ENCODE measurements at places on chromosomes 5 and 9.

GRCh38 chr5:38642189-38642911 is 85.9 kb upstream of the LIFR start:
- DNase-seq, result no peak

DNA sequence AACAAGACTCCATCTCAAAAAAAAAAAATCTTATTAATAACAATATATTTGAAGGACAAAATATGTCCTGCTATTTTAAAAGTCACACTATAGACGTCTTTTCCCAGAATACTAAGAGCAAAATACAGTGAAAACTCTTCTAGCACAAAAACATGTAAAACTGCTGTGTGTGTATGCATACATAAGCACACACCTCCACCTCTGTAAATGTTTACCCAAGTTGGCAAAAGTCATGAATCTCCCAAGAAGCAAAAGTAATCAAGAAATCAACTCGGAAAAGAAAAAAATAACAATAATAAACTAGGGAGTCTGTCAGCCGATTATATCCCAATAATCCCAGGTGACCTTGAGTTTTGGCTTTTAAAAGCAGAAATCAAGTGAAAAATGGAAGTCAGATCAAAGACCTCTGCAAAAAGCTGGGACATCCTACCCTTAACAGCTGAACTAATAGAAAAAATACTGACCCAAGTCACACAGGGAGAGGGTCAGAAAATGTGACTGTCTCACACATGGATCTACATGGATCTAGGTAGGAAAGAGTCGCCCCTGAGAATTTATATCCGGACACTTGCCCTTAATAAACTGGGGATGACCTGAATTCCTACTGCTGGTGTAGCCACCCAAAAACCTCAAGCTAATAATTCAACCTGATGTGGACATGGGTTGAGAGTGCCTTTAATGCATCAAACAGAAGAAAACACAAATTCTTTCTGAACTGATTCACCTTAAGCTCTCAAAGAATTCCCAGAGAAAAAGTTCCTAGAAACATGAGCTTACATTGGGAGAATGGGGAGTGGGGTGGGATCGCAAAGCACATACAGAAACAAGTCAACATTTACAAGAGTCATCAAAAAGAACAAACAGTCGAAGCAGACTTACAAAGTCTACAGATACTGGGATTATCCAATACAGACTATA is 29.9 kb downstream of the LPAR1 start:
- no peak for DNase-seq

GRCh38 chr5:144391044-144391443 is 220.4 kb downstream of the KCTD16 start:
- no peak for DNase-seq

DNA sequence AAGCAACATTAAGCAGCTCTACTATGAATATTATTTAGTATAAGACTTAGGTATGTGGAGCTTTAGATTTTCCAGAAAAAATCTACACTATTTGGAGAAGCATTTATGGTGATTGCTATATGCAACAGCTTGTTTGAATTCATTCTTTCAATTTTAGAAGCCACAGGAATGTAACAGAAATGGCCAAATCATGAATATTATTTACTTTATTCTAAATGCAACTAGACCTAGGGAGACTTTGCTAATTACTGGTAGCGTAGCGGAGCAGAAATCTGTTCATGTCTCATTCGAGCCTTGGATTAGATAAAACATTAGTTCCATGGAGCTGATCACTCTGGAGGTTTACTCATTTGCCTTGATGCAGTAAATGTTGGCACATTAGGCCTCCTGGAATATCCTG is 290.2 kb downstream of the ZNF608 start:
- no peak for DNase-seq

GRCh38 chr9:33476503-33476902 is 2.8 kb upstream of the NOL6 start:
- no peak for DNase-seq

DNA sequence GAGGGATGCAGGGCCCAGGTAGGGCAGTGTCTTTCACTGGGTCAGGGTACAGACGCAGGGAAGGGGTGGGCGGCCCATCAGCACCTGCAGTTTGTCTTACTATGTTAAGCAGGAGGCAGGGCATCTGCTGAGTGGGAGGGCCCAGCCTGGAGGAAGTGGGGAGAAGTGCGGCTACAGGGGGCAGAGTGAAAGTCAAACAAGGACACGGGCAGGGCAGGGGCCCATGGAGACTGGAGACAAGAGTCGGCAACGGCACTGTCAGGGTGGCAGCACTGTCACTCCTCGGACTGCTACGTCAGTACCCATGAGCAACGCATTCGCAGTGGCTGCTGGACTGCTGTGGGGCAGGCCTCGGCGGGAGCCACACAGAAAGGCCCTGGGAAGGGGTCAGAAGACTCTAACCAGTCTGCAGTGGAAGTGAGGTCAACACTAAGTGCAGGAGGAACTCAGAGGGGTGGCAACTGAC is 19.7 kb downstream of the CAMSAP1 start:
- DNase-seq, result peak; percentile 81

GRCh38 chr5:102271759-102272158 is 24.3 kb downstream of the SLCO4C1 start:
- DNase-seq, result no peak

- DNase-seq, result no peak
These were observed 46.1 kb upstream of the IL7R start for GRCh38 chr5:35810601-35811000.

DNA sequence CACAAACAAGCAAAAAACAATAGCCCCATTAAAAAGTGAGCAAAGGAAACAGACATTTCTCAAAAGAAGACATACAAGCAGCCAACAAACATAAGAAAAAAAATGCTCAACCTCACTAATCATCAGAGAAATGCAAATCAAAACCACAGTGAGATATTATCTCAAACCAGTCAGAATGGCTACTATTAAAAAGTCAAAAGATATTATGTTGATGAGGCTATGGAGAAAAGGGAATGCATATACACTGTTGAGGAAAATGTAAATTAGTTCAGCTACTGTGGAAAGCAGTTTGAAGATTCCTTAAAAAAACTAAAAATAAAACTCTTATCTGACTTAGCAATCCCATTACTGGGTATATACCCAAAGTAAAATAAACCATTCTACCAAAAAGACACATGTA is 28.7 kb upstream of the BARX1 start:
- DNase-seq, result no peak

DNA sequence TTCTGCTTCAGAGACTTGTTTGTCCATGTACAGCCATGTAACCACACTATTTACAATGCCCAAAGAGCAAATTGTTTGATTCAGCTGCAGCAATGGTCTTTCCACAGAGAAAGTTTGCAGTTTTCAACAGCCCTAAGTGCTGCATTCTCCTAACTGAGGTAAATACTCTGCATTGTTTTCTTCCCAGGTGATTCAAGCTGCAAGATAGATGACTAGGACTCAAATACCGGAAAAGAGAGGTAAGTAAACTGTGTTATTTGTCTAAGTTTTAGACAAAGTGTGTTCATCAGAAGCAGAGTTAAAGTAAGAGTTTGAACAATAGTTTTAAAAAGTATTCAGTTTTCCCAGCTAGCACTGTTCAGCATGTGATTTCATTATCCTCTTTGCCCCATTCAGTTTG is 1046.7 kb upstream of the C9orf72 start:
- DNase-seq, result no peak

DNA sequence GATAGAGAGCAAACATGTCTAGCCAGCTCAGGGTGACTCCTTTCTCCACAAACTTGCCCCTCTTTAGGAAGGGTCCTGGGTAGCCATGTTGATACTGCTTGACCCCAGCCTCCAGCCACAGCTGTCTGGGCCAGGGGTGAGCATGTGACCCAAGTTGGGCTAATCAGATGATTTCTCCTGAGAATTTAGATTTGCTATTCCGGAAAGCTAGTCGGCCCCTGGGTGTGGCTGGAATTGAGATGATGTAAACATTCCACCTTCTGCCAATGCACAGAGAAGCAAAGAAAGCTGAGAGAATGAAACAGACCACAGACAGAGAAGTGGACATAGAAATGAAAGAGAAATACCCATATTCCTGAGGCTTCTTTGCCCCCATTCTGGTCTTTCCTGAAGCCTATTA is 17.8 kb upstream of the B4GALT1 start:
- DNase-seq, result no peak

DNA sequence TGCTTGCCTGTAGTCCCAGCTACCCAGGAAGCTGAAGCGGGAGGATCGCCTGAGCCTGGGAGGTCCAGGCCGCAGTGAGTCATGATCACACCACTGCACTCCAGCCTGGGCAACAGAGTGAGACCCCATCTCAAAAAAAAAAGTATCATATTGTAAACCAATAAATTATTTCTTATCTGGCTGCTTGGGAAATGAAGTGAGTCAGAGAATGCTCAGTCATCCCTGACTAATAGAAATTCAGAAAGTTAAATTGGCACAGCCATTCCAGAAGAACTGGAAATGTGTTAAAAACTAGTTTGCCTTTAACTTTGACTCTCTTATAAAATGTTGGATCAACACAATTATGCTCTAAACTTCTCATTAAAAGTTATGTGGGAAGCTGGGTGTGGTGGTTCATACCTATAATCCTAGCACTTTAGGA is 9.8 kb upstream of the GNE start:
- no peak for DNase-seq

GRCh38 chr5:32504989-32505596 is 60.6 kb upstream of the ZFR start:
- DNase-seq, result peak; percentile 26

- no peak for DNase-seq
These were observed 128.9 kb upstream of the PTPN3 start for GRCh38 chr9:109627042-109627441.

- no peak for DNase-seq
These were observed 348.3 kb upstream of the TUSC1 start for GRCh38 chr9:26026423-26027100.

- no peak for DNase-seq
These were observed 48.2 kb downstream of the CDK5RAP2 start for GRCh38 chr9:120531683-120532300.

GRCh38 chr5:115348175-115348574 is 51.7 kb upstream of the CCDC112 start:
- no peak for DNase-seq

DNA sequence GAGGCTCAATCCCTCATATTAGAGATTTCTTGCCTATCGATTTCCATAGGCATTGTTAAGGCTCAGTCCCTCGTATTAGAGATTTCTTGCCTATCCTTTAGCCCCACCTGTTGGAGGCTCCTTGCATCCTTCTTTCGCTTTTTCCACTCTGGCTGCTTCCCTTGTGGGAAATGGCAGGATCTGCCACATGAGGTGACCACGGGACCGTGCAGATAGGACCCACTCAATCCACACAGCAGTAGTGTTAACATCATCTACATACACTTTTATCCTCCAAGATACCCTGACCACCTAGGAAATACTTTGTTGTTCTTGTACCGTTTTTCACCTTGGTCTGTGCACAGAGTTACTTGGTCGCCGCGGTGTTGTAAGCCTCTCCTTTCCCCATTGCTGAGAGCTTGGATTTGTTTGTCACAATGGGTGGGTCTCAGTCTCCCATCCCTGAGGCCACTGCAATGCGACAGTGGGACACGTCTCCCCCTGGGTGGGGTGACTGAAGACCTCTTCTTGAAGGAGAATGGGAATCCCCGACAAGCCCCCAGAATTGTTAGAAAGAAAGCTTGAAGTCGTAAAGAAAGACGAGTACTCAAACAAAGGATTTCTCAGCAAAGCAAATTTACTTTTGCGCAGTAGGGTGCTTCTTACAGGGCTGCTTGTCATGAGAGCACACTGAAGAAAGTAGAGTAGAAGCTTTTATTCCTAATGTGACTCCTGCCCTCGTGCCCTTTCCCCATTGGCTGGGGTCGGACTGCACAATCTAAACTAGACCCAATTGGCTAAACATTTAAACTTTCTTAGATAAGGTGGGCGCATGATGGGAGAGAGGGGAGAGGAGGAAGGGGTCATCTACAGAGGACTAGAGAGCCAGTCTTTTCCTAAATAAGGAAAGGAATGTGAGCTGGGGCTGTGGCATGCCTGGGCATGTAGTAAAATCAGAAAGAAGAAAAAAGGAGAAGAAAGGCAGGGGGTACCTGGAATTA is 19.8 kb downstream of the IFT74 start:
- DNase-seq, result peak; percentile 8

- DNase-seq, result no peak
These were observed 149.8 kb upstream of the CDKN2B start for GRCh38 chr9:22158927-22159346.

DNA sequence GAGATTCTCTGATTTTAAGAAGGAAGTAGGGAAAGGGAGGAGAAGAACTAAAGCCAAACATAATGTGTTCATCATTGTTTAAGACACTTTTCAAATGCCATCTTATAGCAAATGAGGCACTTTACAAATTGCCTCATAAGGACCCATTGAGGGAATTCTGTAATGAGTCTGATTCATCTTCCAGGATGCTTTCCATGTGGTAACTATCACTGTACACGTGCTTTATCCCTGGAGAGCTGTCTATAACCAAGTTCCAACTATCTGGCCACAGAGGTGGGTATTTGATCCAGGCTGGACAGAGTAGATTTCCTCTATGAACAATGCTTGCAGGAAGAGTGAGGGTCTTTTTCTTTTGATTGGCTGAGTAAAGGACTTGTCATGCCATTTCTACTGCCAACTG is 183.5 kb upstream of the NFIB start:
- DNase-seq, result no peak

GRCh38 chr5:143403593-143404415 is at the start of gene NR3C1:
TSS of gene NR3C1 (minus strand) at chr5:143403686. CDS start at chr5:143400839, 2,847 bp downstream.
- peak; percentile 84 for DNase-seq

GRCh38 chr5:150108711-150109514 is 22.6 kb upstream of the CSF1R start:
- no peak for DNase-seq

- no peak for DNase-seq
These were observed 785.5 kb upstream of the DMAC1 start for GRCh38 chr9:8585036-8585435.

GRCh38 chr9:137974746-137975526 is 97.4 kb downstream of the CACNA1B start:
- DNase-seq, result peak; percentile 2

- DNase-seq, result no peak
These were observed 10.0 kb upstream of the ACTBL2 start for GRCh38 chr5:57492632-57493031.

DNA sequence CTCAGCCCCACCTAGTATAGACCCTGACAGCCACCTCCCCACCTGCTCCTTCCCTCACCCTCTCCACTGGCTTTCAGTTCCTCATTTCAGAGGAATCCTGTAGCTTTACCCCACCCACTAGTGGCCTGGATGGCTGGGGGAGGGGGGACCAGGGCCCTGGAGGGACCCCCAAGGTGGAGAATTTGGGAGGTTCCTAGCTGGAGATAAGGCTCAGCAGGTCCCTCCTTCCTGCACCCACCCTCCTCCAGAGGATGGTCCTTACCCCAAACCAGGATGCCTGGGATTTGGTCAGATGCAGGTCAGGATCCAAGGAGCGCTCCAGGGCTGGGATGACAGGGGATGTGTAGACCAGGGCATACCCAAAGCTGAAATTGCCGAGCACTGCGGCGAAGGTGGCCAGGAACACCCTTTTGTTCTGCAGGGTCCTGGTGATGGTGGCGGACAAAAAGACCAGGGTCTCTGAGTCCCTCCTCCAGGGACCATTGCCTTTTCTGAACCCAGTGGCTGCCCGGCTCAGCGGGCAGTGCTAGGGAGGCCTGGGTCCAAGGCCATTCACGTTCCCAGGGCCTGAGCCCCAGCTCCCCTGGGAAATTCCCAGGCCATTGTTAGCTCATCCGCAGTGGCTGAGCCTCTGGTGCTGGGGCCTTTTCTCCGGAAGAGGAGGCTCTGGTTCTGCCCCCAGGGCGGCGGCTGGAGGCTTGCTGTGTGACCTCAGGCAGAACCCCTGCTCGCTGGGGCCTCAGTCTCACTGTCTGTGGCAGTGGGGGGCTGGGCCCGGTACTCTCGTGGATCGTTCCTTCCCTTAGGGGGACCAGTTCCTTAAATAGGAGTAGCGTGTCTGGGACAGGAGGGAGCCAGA is 678 bp downstream of the SLC2A6 start:
- DNase-seq, result no peak

- DNase-seq, result no peak
These were observed 134.5 kb upstream of the SMIM23 start for GRCh38 chr5:171651102-171651501.
